Myocyte (in vitro differentiated cells): ENCODE measurements at places on chromosomes 1 and 21.

DNA sequence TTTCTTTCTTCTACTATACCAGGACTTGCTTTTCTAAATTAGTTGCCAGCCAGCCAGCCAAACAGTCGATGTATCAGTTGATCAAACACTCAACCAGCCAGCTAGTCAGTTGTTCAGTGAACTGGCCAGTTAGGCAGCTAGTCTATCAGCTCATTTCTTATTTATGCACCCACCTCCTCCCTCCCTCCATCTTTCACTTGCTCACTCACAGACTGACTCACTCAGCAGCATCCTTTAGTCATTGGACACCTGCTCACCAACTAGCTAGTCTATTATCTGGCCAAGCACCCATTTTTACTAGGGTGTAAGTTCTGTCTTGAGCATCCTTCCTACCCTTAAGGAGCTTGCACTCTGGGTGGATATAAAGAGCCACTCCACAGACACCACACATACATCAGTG, 5.9 kb upstream of the SPRR4 start:
- no peak for DNase-seq

GRCh38 chr1:27571439-27572018, 32.4 kb downstream of the AHDC1 start:
- peak; percentile 62 for DNase-seq

- no peak for DNase-seq
These were observed 87.7 kb downstream of the TGFBR3 start for GRCh38 chr1:91798241-91798648.

DNA sequence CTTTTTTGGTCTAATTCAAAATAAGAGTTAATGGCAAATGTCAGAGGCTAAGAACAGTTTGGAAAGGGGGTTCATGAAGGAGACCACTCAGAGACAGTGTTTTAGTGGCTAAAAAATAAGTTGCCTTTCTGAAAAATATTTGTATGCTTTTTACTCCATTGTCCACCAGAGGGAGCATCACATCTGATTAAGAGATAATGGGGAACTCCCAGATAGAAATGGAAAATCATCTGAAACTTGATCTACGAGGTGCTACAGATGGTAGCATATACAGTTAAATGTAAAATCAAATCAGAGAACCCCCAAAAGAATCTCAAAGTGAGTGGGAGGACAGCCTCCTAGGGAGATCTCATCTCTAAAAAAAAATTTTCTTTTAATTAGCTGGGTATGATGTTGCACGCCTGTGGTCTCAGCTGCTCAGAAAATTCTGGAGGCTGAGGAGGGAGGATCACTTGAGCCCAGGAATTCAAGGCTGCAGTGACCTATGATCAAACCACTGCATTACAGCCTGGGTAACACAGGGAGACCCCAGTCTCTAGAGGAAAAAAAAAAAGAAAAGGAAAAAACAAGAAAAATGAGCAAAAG, 9.7 kb downstream of the SMYD3 start:
- DNase-seq, result peak; percentile 76

DNA sequence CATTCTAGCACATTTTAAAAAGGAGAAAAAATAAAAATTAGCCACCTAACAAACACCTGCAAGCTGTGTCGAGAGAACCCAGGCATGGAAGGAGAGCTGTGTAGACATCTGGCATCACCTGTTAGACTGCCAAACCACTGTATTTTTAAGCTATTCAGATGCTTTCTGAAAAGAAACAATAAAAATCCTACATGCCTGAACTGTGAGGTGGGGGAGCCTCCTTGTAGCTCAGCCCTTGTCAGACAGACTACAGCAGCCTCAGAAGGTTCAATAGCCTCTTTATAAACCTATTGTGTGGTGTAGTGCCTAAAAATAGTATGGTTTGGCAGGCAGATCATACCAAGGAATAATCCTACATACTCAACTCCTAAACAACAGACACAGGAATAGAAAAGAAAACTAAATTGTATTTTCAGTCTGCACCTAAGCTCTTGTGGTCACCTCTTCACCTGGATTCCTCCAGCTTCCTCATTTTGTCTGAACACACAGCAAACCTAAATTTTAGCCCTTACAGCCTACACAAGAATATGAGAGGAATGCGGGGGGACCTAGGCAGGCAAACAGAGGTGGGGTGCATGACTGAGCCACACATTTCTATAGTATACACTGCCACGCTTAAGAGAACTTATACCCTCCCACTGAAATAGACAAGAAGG, 67.0 kb downstream of the SIPA1L2 start:
- peak; percentile 26 for DNase-seq

GRCh38 chr1:166089804-166090203, 77.0 kb downstream of the FAM78B start:
- DNase-seq, result no peak

GRCh38 chr1:43841321-43842174, 92.1 kb upstream of the ARTN start:
- DNase-seq, result no peak
